ENCODE measurements at places on chromosomes 11 and 22.

DNA sequence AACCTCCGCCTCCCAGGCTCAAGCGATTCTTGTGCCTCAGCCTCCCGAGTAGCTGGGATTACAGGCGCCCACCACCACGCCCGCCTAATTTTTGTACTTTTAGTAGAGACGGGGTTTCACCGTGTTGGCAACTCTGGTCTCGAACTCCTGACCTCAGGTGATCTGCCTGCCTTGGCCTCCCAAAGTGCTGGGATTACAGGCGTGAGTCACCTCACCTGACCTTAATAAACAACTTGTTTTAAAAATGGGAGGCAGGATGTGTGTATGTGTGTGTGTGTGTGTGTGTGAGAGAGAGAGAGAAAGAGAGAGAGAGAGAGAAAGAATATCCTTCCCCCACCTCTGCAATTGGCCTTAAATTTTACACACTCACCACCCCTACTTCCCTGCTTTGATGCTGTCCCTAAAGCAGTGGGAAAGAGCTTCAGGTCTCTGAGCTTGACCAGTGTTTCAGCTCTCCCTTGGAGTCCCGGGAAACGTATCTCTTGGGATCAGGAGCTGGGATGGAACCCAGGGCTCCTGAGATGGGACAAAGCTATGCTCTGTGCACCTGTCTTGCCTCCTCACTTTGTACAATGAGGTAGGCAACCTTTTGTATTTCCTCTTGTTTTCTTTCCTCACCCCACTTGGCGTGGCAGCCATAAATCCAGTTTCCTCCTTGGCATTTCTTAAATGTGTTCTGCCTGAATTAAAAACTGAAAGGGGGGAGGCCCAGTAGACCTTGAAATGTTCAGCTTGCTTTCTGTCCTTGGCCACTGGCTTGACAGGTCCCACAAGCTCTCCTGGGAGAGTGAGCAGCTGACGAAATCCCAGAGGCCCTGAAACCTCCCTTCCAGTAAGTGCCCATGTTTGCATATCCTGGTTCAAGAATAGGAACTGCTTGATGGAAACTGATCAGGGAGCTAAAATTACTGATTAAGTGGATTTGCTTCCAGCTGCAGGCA lies 17.8 kb upstream of the XBP1 start:
- no peak for DNase-seq

DNA sequence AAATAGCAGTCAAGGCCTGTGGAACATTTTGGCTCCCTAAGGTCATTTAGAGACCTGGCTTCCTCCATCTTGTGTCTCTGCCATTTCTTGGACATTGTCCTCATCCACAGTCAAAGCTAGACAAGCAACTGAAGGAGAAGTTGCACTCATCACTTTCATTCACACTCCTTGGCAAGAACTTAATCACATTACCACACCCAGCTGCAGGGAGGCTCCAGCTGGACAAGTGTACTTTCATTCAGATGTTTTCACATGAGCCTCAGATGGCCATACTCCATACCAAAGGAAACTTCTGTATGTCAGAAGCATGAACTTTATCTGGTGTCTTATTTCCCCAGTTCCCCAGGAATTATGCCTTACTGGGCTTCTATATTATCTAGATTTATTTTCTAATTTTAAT lies 537.4 kb downstream of the TMEM135 start:
- DNase-seq: no peak

DNA sequence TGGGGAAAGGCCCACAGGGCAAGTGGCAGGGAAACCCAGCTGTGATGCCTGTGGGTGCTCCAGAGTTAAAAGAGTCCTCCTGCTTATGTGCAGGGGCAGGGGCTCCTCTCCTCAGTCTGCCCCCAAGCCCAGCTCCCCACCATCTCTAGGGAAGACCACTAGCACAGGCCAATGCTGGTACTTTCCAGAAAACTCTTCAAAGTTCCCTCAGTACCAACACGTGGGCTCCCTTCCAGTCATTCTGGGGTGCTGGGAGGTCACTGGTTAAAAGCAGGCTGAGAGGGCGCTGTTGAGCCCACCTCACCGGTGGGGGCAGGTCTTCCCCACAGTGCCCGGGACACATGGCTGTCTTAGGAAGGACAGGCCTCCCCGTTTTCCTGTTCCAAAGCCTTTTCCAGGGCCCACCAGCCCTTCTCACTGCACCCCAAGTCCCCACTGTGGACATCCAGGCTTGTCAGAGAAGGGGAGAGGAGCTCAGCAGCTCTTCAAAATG lies 154.6 kb downstream of the TRIM29 start:
- DNase-seq: no peak

GRCh38 chr11:34145073-34145472 lies 39.6 kb downstream of the NAT10 start:
- no peak for DNase-seq

DNA sequence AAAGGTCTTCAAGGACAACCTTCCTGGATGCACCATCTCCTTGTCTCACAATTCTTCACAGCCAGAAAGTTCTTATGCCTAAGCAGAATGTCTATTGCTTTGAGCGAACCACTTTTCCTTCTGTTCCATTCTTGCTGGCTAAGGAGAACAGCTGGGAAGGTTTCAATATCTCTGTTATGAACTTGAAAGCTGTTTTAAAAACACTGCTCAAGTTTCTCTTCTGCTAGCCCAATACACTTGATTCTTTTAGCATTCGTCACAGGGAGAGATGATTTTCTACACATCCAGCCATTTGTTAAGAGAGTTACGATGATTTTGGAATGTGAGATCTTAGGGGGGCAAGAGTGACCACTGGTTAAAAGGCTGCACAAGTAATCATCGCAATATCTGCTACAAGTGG lies 249.3 kb downstream of the KIRREL3 start:
- no peak for DNase-seq

DNA sequence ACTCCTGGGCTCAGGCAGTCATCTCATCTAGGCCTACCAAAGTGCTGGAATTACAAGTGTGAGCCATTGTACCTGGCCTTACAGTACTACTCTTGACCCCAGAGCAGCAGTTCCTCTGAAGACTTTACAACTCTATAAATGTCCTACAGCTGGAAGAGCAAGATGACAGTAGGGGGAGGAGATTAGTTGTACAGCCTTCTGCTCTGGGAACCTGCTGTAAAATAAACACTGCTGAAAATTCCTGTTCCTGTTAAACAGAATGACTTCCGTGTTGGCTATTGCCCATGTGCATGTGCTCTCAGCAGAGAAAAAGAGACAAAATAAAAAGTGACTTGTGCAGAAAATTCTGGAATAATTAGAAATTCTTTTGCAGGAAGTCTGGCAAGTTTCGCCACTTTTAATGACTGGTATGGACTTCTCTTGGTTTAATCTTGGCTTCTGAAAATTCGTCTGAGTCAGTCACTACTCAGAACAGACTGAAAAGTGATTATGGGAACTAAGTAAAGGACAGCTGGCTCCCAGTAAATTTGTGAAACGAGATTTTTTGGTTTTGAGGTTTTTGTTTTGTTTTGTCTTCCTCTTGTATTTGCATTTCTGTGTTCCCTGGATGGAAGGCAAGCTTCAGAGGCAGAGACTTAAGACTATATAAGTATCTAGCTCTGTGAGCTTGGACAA lies 955.7 kb downstream of the DLG2 start:
- DNase-seq: no peak

- no peak for DNase-seq
Observed at GRCh38 chr11:75237050-75237449, 3.5 kb upstream of the TPBGL start.

DNA sequence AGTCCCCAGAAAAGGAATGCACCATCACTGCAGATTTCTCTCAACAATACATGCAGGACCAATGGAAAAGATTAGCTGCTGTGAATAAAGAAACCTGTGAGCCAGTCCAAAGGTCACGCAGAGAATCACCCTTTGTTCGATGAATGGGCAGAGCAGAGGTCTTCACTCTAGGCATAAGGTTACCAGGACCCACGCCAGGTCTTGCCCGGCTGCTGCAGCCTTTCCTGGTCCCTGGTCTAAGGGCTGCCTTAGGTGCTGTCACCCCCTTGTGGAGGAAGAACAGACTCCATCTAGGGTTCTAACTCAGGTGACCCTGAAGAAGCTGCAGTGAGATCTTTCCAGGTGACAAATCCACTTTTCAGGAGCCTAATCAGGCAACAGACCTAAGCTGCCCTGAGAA lies 29.0 kb upstream of the NAP1L4 start:
- peak; percentile 53 for DNase-seq

- no peak for DNase-seq
Observed at GRCh38 chr11:2892967-2893528, 7.5 kb upstream of the CDKN1C start.

GRCh38 chr11:12762696-12763324 lies 88.6 kb downstream of the TEAD1 start:
- no peak for DNase-seq

DNA sequence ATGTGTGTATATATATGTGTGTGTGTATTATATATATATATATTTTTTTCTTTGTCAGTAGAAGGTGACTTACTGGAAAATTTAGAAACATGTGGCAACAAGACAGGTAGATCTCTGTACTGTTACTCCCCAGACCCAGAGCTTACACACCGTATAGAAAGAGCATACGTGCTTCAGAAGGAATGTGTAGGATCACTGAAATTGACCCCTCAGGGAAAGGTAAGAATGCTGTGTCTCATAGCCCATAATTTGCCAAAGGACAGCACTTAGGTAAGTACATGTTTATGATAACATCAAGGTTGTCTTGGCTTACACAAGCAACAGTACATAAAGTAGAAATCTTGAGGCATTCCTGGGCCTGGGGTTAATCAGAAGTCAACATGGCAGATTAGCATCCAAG lies 54.2 kb upstream of the PDE3B start:
- DNase-seq: no peak

DNA sequence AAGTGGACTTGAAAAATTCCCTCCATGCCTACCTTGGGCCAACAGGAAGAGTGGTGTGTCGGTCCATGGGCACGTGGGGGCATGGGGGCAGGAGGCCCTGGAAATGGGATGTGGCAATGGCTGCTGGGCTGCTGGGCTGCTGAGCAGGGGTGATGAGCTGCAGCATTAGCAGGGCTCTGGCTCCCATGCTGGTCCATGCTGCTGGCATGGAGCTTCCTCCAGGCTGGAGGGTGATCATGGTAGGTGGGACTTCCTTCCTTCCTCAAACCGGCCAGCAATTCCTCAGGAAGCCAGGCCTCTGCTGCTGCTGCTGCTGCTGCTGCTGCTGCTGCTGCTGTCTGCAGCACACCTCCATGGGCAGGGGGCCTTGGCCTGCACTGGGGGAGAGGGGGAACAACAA lies 4.3 kb downstream of the RGL4 start:
- DNase-seq: no peak

DNA sequence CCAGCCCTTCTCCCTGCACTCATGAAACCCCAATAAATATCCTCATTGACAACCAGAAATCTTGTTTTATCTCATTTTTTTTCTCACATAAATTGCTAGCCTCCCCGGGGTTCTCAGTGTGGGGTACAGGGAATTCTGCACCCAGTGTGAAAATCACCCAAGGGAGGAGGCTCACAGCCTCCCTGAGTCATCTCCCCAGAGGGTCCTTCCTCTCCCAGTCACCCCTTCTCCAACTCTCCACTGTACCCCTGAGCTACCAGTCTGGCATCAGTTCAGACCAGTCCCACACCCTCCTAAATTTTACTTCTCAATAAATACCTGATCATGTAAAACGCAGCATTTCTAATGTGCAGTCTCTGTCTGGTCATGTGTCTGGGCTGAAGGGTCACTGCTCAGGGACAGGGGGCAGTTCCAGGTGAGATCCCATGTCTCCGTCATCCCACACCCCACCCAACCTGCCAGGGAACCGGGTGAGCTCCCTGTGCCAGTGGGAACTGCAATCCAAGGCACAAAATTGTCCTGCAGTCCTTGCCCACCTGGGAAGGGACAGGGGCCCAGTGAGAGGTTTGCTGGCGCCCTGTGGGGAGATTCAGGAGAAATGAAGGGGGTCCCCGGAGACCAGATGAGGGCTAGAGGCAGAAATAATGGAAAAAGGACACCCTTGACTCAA lies 8.3 kb downstream of the IGLL5 start:
- no peak for DNase-seq

- DNase-seq: no peak
Observed at GRCh38 chr11:69479591-69480271, 1.7 kb upstream of the LINC01488 start.

DNA sequence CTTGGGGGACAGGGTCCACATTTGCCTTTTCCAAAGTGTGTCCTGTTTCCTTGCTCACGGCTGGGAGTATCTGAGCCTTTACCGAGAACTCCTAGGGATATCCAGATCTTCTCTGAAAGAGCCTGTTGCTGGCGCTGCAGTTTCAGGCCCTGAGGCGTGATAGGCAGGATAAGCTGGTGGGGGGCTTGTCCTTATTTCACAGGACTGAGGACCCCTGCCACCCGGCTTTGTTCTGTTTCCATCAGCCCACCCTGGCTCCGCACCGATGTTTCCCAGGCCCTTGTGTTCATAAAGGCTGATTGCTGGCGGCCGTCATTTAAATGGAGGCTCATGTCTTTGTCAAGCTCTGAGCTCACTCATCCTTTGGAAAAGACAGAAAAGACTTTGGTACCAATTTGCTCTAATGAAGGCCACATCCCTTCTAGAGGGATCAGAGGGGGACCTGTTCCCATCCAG lies 9.4 kb upstream of the NPTXR start:
- no peak for DNase-seq

DNA sequence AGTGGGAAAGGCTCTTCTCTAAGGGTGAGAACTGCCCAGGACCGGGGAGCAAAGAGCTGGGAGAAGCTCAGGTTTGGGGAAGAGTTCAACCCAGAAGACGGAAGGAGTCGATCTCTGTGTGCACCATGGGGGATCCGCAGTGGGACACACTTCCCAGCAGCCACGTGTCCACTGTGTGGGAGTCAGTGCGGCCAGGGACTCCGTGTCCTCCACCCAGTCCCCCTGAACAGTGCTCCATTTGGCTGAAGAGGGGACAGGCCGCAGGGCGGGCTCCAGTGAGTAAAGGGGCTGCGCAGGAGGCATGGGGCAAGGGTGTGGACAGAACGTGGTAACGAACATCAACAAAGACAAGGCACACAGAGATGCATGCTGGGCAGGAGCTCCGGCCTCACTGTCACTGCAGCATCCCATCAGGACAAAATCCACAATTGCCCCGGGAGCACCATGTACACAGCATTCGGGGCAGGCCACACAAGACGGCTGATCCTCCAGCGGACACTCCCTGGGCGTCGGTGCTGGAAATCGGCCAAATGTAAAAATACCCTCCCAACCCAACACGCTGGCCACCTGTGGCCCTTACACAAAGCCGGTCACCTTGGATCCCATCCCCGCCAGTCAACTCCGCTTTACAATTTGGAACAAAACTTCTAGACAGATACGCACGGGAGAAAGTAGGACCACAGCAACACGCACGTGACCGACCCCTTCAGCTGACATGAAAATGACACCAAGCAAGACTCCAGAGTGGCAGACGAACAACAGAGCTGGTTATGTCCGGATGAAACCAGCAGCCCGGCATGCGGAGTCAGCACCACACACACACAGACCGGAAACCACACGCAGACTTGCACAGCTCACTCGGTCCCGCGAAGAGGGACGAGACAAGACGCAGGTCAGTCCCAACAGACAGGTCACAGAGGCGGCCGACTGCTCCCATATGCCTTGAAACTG lies 366.8 kb downstream of the SHANK2 start:
- no peak for DNase-seq

DNA sequence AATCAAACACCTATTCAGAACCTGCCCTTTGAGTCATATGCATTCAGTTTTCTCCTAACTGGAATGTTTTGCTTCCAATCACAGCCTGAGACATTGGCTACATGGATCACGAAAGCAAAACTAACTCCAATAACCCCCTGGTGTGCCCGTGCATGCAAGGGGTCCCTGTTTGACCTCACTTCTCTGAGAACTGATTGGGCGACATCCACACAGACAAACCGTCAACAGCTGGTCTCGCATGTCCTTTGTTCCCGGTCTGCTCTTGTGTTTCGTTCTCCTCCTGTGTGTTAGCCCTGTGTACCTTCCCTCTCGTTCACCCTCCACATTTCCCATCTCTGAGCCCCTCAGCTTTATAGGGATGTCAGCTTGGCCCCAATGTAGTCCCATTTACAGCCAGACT lies 67.2 kb upstream of the TTC12 start:
- no peak for DNase-seq

Measured in HEK293T (cell line).